ENCODE measurements at places on chromosomes 11 and 22.

DNA sequence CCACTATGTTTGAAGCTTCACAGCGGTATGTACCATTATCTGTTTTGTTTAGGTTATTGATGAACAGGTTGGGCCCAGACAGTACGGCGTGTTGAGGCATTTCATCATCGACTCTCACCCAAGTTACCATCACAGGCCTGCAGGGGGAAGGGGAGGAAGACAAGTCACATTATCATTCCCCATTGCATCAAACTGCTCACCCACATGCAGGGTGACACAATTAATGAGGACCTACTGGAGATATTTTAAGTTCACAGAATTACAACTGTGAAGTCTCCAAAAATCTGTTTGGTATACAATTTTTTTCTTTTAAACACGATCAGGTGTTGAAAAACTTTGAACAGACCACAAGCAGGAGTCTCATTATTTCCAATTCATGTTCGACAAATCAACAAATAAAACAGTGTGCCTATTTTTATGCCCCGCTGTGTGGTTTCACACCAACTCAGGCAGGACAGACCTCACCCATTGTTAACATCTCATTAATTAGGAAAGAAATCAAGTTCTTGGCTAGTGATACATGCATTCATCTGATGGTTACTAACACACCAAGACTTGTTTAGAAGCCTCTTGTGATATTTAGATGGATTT lies 289.5 kb downstream of the CADM1 start:
- no peak for DNase-seq

DNA sequence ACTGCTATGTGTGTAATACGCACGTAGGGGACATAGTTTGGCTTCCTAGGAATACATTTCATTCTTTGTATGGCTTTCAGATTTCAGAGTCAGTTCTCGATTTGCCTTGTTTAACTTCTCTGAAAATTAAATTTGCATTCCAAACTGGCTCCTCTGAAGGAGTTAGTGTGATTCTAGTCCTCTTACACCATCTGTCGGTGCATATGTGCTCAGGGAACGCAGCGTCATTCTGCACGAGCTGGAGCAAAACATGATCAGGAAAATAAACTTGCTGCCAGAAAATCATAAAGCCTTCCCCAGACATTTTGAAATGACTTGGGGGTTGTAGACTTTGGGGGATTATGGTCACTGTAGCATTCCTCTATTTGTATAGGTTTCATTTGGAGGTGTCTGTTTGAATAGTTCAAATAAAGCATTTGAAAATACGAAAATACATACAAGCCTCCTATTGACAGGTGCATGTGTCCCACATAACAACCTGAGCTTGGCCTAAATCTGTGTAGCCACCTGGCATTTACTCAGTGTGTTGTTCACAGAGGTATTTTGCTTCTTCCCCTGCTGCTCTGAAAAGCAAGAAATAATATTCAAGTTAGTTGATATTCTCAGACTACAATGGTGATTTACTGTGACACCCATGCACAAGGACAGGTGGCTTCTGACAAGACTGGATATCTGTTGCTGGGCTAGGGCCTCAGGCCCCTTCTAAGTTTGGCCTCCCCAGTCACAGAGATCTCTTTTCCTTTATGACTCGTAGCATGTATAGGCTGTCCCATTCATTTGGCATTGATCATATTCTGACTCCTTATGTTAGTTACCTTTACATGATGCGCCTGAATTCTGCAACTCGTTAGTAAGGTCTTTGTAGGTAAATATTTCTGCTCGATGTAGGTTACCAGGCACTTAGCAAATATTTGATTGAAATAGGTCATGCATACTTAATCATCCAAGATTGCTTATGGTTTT lies 81.6 kb upstream of the SORL1-AS1 start:
- DNase-seq = no peak

- DNase-seq = no peak
These were observed 50.3 kb upstream of the CDON start for GRCh38 chr11:126113012-126113411.

- DNase-seq = no peak
These were observed 47.4 kb upstream of the RAB1B start for GRCh38 chr11:66221012-66221411.
